Osteocyte (in vitro differentiated cells): ENCODE measurements at places on chromosomes 6 and 20.

DNA sequence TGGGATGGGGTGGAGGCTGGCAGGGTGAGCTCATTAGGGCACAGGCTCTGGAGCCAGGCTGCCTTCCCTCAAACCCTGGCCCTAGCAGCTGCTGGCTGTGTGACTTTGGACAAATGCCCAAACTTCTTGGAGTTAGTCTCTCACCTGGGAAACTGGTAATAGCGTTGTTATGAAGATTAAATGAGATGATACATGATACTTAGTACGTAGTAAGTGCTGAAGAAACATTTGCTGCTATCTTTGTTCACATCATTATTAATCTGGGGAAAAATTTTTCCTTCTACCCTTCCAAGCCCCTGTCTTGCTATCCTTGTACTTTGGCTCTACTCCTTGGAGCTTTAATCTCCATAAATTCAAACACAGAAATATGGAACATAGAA, 22.3 kb upstream of the PPARD start:
- no peak for DNase-seq

- DNase-seq, result no peak
Observed at GRCh38 chr20:9354579-9354978, 159.8 kb upstream of the LAMP5 start.

- no peak for DNase-seq
Observed at GRCh38 chr6:34517966-34518365, 38.2 kb downstream of the SPDEF start.

DNA sequence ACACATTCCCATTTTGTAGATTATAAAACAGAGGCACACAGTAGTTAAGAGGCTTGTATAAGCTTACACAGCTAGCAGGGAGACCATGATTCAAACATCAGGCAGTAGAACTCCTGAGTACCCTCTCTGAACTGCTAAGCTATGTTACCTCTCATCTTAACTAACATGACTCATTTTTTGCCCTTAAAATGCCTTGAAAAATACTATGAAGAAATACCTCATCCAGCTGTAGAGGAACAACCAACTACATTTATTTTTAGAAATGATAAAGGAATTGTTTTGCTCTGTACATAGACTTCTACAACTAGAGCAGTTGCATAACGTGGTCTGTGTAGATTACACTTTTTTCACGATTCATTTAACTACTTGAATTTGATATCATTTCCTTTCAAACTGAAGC, 102.1 kb downstream of the FLRT3 start:
- DNase-seq, result no peak

DNA sequence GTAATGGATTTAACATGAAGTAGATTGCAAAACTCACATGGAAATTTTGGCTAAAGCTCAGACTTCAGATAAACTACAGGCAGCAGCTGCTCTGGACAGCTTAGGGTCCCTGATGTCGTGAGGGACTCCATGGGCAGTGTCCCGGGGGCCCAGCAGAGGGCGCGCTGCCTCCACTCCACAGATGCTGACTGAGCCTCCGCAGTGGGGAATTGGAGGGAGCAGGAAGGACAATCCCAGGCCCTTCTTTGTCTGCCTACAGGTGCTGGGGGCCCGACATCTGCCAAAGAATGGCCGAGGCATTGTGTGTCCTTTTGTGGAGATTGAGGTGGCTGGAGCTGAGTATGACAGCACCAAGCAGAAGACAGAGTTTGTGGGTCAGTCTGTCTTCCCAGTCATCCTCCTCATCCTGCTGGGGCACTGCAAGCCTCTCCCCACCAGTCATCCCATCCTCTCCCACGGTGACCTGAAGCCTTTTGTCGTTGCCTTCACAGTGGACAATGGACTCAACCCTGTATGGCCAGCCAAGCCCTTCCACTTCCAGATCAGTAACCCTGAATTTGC, 35.9 kb downstream of the PLCG1 start:
- DNase-seq, result peak; percentile 90

GRCh38 chr20:9214685-9215084, 145.8 kb downstream of the PLCB4 start:
- no peak for DNase-seq

DNA sequence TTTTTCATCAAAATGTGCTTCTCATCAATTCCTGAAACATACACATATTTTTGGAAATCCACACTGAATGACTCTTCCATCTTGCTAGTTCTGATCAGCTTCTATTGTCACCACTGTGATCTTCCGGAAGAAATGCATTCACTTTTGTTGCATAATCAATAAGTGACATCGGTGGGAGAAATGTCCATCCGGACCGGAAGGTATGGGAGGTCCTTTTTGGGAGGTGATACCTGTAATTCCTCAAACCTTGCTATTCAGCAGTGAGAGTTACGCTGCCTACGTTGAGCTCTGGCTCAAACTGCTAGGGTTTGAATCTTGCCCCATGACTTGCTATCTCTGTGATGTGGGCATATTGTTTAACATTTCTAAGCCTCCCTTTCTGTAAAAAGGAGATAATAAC, 16.6 kb upstream of the TFB1M start:
- DNase-seq, result no peak

GRCh38 chr6:16239798-16240123, 1.4 kb downstream of the GMPR start:
- no peak for DNase-seq

GRCh38 chr6:157221817-157222175, 101.5 kb downstream of the TMEM242 start:
- no peak for DNase-seq

DNA sequence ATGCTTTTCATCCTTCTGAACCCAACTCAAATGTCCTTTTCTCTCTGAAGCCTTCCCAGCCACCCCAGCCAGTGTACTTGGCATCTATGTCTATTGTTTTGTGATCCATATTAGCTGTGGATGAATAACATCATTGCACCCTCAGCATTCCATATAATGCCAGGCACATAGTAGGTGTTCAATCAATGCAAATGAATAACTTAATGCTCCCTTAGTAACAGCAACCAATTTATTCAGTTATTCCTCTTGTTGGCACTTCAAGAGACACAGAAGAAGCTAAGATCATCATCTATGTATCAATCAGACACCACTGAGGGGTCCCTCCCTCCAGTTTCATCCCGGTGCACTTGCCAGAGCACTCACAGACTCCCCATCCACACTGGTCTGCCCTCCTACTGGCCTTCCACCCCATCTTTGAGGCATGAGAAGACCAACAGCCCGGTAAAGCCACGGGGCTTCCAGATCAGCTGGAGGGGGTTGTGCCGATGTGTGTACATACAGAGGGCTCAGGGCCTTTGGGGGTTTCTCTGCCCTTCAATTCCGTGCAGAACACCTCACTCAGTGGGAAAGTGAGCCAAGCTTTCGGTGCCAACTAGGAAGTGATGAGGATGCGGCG, 2.4 kb upstream of the TAF8 start:
- no peak for DNase-seq

DNA sequence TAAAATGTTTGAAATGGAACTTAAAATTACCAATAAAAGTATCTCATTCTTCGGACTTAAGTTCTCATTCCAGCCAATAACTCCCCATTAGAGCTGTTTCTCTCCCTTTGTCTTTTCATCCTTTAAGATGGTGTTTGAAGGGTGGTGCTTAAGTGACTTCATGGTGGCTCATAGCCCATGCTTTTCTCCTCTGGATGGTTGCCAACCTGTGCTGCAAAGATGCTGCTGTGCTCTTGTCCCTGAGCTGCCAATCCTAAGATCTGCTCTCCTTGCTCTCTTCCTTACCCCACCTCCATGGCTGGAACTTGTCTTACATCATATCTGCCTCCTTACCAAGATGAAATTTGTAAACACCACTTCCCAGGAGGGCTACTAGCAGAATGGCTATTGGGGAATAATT, 31.6 kb upstream of the PNRC1 start:
- DNase-seq, result no peak

GRCh38 chr20:57921676-57922075, 211.9 kb upstream of the PMEPA1 start:
- DNase-seq, result no peak

DNA sequence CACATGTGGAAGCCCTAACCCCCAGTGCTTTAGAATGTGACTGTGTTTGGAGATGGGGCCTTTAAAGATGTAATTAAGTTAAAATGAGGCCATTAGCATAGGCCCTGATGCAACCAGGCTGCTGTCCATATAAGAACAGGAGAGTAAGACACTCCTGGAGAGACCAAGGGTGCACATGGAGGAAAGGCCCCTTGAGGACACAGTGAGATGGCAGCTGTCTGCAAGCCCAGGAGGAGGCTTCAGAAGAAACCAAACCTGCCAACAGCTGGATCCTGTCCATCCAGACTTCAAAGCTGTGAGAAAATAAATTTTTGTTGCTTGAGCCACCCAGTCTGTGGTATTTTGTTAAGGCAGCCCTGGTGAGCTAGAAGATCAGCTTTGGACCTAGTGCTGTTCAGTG, 16.8 kb upstream of the SNRPB2 start:
- no peak for DNase-seq

DNA sequence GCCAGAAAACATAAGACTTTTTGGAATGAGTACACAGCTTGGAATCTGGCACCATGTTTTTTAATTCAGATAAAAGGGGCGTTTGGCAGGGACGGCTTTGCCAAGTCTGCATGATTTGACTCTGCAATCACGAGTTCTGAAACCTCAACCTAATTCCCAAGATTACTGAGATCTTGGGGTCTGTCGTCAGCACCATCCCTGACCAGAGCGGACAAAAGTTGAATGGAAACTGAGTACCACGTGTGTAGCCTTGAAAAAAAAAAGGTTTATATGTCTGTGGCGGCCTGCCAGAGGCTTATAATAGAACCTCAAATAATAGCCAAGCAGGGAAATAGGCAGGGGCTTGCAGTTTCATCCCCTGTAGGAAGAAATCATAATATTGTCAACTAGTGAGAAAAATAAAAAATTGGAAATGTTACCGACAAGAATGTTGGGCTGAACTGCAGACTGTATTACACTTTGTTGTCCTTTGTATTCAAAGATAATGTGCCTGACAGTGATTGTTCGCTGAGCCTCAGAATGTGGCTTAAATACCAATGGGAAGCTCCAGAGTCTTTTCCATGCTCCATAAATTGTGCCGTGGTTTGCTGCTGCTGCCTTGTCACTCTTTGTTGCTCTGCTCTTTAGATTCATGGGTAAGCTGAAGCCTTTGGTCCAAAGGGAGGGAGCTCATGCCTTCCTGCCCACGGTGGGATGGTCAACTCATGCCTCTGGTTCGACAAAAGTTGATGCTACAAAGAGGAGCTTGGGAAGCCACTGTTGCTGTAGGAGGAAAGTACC, 118.8 kb upstream of the ARID1B start:
- no peak for DNase-seq

GRCh38 chr20:24608926-24609667, 139.7 kb downstream of the SYNDIG1 start:
- peak; percentile 32 for DNase-seq
